RKO (cell line): ENCODE measurements at places on chromosomes 13 and 19.

DNA sequence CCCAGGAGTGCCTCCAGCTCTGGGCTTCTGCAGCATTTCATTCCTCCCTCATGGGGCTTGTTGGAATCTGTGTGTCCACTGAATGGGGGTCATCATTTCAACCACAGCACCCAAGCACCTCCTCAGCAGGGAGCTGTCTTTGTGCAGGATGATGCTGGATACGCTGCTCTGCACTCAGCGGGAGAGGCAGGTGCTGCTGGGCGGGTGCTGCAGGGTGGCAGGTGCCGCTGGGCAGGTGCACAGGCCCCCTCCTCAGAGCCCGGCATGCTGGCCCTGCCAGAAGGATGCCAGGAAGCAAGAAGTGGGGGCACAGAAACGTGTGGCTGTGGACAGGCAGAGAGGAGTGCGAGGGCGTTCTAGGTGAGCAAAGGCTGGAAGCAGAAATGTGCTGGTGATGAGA is 121.8 kb upstream of the VSTM2B start:
- no peak for DNase-seq

- DNase-seq: no peak
Observed at GRCh38 chr13:64643066-64643465, 2587.1 kb downstream of the PCDH9 start.

DNA sequence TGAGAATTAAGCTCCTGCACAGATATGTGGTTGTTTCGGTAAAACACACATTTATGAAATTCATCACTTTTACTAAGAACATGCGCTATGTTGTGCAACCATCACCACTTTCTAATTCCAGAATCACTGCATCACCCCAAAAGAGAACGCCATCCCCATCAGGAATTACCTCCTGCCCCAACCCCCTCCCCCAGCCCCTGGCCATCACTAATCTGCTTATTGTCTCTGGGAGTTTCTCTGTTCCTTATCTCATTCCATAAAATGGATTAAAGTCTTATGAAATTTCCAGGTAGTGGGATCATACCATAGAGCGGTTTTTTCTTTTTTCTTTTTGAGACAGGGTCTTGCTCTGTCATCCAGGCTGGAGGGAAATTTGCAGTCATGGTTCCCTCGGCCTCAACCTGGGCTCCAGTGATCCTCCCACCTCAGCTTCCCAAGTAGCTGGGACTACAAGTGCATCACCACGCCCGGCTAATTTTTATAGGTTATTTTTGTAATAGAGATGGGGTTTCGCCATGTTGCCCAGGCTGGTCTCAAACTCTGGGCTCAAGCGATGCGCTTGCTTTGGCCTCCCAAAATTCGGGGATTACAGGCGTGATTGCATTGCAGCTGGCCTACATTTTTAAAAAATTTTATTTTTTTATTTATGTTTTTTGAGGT is 3.5 kb downstream of the ZSCAN5B start:
- DNase-seq: no peak

- DNase-seq: no peak
Observed at GRCh38 chr19:11261431-11261970, 823 bp downstream of the DOCK6 start.

- DNase-seq: no peak
Observed at GRCh38 chr13:58097831-58098230, 466.3 kb downstream of the PCDH17 start.

DNA sequence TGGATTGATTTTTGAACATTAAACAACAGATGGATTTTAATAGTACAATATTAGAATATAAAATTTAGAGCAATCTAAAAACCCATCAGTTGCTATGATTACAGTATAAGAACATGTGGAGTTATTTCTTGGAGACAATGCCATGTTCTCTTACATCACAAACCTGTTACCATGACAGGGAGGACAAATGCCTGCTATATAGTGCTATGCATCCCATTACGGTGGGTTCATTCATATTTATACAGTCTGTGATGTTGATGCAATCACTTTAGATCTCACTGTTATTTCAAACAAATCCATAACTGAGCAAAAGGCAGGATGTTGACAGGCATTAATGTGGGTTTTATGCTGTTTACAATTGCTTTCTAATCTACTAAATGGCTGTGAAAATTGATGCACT is 467.5 kb downstream of the DIAPH3 start:
- DNase-seq: no peak
